Stimulated activated CD4-positive, alpha-beta T cell treated with anti-CD3 and anti-CD28 coated beads, TNF-alpha, amount 100 ng/mL, for 1 hour (primary cell): ENCODE measurements at places on chromosomes 6 and 20.
A peak's percentile ranks its signal among the peaks of the same experiment; 100 is the strongest.

DNA sequence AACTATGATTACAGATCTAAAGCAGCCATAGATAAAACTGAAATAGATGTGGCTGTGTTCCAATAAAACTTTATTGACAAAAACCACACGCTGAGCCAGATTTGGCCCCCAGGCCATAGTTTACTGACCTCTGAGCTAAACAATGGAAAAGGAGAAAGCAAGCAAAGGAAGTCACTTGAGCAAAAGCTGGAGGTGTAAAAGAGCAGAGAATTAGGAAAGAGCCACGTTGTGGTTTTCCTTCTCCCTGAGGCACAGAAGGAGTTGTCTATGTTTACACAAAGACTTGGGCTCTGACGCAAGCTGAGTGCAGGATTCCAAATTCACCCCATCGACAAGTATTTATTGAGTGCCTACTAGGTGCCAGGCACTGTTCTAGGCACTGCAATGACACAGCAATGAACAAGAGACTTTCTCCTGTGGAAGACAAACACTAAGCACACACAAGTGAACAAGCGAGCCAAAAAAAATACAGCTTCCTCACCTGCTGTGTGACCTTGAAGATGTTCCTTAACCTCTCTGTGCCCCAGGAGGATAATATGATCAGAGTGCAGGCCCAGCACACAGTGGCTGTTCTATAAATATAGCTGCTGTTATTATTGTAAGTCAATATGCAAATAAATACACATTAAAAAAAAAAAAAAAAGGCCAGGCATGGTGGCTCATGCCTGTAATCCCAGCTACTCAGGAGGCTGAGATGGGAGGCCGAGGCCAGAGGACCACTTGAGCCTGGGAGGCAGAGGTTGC, 75.4 kb upstream of the PTPN1 start:
- no peak for DNase-seq

GRCh38 chr6:119370080-119370479, 20.5 kb upstream of the MAN1A1 start:
- DNase-seq: no peak

- DNase-seq: peak; percentile 12
These were observed 431 bp downstream of the LOC128125822 start for GRCh38 chr6:63572747-63573075.

DNA sequence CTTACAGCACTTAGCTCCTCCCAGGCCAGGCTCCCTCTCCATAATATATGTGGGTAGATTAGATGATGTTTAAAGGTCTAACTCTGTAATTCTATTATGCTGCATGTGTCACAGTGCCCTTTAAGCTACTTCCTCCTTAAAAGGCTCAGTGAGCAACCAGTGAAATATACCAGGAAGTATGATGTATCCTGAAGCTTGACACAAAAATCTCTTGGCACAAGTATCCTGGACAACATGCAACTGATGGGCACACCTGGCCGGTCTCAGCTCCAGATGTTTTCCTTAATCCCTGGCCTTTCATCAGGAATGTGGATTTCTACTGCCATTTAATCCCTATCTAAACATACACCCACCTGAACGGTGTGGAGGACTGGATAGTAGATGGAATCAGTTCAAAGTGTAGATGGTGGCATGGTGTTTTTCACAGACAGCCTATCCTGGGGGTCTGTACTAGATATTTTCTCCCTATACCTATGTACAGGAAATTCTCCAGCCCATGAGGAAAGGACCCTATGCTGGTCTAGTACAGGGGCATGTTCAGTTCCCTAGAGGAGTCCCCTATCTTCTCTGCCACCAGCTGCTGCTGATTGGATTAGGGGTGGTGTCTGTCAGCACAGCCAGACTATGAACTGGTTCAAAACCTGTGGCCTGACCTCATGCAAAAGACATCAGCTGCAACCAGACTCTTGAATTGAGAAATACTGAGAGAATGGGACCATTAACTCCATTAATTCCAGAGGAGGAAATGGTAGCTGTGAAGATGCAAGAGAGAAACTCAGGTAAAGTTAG, 59.4 kb upstream of the CITED2 start:
- no peak for DNase-seq

DNA sequence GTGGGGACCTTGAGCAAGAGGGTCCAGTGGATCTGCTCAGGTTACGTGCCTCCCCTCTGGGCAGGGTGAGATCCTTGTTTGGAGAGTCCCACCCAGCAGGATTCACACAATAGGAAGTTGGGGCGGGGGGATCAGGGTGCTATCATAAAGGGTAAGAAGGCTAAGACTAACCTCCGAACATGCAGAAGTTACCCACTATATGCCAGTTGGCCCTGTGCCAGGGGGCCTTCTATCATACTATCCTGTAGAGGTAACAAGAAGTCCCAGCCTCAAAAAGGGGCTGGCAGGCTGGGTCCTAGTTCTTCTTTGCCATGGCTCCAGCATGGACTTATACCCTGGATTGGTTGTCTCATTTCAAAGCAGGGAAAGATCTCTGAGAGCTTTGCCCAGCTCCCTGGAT, 94.1 kb downstream of the CDH26 start:
- no peak for DNase-seq

- DNase-seq: no peak
These were observed 119.4 kb upstream of the PRND start for GRCh38 chr20:4602297-4602631.

DNA sequence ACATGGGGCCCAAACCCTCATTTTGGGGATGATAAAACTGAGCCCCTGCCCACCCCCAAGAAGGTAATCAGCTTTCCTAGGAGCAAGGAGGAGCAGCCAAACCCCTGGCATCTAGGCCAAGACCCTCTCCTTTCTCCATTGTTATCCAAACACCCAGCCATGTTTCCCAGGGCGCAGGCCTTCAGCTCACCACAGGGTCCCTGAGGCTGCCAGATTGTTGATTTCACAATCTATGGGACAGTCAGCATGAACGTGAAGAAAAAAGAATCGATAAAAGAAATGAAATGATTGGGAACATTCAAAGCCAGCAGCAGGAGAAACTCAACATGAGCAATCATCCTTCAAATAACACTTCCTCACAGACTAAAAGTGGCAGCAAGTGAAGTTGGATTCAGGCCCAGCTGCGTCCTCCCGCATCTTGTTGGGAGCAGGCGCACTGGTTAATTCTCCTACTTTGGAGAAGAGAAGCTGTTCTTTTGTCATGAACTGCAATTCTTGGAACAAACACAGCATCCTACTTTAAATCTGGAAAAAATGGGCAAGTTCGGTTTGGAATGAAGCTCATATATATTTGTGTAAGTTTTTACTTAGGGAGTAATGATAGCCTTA, 241.8 kb upstream of the PRDM1 start:
- DNase-seq: no peak
